Bladder microvascular endothelial cell (primary cell): ENCODE measurements at places on chromosomes 4 and X. TPM values are rescaled to one million over a fixed set of nuclear protein-coding genes. Genes with fewer than 3 reads are reported as not detected.

The DNAAF6 gene
- not detected in 2 replicates for total RNA-seq

The GNRHR gene
- not detected in 2 replicates for total RNA-seq

The ADH1C gene
- not detected in 2 replicates for total RNA-seq

The VSIG4 gene
- not detected in 2 replicates for total RNA-seq

The GPRASP2 gene
- total RNA-seq: 9.6 and 13.9 TPM in 2 replicates

The CYTL1 gene
- total RNA-seq: 29.2 and 170 TPM in 2 replicates

The PI4K2B gene
- 20.1 and 21.5 TPM in 2 replicates for total RNA-seq

The PPEF2 gene
- total RNA-seq: not detected in 2 replicates

The XAGE2 gene
- not detected in 2 replicates for total RNA-seq

The HPRT1 gene
- total RNA-seq: 18.1 and 21.0 TPM in 2 replicates

The OPRPN gene
- total RNA-seq: not detected in 2 replicates

The SEPSECS gene
- total RNA-seq: 5.3 and 9.6 TPM in 2 replicates

The SYP gene
- 0.31 and 0.32 TPM in 2 replicates for total RNA-seq

The AKAP4 gene
- total RNA-seq: not detected in 2 replicates

The F8A3 gene
- 0.76 and 1.1 TPM in 2 replicates for total RNA-seq

The UGT8 gene
- total RNA-seq: not detected in 2 replicates

The PRPS2 gene
- 20.2 and 26.8 TPM in 2 replicates for total RNA-seq

The CXorf65 gene
- total RNA-seq: not detected in 2 replicates

The SMIM14 gene
- total RNA-seq: 9.9 and 22.2 TPM in 2 replicates

The CC2D2A gene
- total RNA-seq: 3.6 and 6.5 TPM in 2 replicates

The SPANXD gene
- not detected in 2 replicates for total RNA-seq

The GPR119 gene
- total RNA-seq: not detected in 2 replicates

The ENPP6 gene
- total RNA-seq: not detected in 2 replicates

The LPAR4 gene
- total RNA-seq: under 0.01 and 0.13 TPM in 2 replicates

The IL1RAPL1 gene
- 0.06 and 0.16 TPM in 2 replicates for total RNA-seq

The IL2 gene
- not detected in 2 replicates for total RNA-seq

The GRIPAP1 gene
- total RNA-seq: 23.3 and 40.8 TPM in 2 replicates

The GAGE12E gene
- not detected in 2 replicates for total RNA-seq

The CCDC110 gene
- total RNA-seq: 0.65 and 0.94 TPM in 2 replicates

The HPGD gene
- not detected in 2 replicates for total RNA-seq

The STX18 gene
- 13.6 and 17.8 TPM in 2 replicates for total RNA-seq

The ODAM gene
- total RNA-seq: not detected in 2 replicates

The APLN gene
- total RNA-seq: 213 TPM in 2 replicates

The CXCL9 gene
- total RNA-seq: not detected in 2 replicates
